ENCODE measurements at places on chromosomes 16 and 17.

GRCh38 chr16:30040221-30040620 lies 9.2 kb upstream of the TLCD3B start:
- DNase-seq, result no peak

DNA sequence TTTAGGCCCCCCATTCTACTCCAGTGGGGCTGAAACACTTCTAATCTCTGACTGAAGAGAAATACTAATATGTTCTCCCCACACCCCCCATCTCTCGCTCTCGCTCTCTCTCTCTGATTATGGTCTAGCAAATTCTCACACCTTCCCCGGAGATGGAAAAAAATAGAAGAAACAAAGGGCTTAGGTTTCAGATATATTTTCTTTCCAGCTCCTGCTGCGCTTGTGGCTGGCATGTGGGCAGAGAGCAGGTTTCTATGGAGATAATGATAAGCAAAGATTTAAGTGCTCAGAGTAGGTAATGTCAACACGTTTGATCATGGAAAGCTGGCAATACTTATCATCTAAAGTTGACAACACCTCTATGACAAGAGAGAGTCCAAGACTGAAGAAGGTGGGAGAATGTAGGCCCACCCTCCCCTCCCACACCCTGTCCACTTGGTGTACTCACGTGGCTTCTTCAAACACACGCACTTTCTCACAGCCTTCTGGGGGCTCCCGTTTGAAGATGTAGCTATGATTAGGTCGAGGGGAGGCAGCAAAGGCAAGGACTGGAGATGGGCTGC lies 8.0 kb upstream of the SLC35B1 start:
- no peak for DNase-seq

GRCh38 chr17:63601439-63602371 lies 1.0 kb downstream of the TACO1 start:
- DNase-seq, result no peak

DNA sequence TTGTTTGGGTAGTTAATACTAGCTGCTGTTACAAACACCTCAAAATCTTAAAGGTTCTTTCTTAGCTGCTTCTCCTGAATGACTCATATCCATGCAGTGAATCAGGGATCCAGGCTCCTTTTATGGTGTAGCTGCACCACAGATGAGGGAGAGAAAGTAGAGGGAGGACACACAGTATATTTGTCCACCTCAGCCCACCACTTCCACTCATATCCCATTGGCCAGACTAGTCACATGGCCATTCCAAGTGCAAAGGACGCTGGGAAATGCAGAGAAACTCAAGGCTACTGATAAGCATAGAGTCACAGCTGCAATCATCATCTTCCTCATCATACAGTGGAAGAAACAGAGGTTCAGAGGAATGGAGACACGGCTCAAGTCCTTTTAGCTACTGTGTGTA lies 63.8 kb downstream of the GSG1L start:
- no peak for DNase-seq

DNA sequence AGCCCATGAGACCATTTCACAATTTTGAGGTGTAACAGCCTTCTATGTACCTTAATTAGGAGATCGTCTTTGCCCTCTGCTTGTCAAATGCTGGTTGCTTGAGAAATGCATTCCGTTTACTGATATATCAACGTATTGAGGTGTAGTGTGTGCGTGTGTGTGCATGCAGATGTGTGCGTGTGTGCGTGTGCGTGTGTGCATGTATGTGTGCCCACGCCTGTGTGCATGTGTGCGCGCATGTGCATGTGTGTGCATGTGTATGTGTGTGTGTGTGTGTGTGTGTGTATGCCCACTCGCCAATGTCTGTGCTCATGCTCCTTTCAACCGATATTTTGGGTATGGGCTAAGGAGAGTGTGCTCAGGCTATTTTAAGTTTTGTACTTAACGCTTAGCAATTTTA lies 81.5 kb upstream of the ZFHX3 start:
- DNase-seq, result no peak

- DNase-seq, result no peak
Observed at GRCh38 chr17:39306509-39307212, 80.9 kb upstream of the STAC2 start.

- DNase-seq, result no peak
Observed at GRCh38 chr17:63665527-63666214, 34.3 kb downstream of the LIMD2 start.

DNA sequence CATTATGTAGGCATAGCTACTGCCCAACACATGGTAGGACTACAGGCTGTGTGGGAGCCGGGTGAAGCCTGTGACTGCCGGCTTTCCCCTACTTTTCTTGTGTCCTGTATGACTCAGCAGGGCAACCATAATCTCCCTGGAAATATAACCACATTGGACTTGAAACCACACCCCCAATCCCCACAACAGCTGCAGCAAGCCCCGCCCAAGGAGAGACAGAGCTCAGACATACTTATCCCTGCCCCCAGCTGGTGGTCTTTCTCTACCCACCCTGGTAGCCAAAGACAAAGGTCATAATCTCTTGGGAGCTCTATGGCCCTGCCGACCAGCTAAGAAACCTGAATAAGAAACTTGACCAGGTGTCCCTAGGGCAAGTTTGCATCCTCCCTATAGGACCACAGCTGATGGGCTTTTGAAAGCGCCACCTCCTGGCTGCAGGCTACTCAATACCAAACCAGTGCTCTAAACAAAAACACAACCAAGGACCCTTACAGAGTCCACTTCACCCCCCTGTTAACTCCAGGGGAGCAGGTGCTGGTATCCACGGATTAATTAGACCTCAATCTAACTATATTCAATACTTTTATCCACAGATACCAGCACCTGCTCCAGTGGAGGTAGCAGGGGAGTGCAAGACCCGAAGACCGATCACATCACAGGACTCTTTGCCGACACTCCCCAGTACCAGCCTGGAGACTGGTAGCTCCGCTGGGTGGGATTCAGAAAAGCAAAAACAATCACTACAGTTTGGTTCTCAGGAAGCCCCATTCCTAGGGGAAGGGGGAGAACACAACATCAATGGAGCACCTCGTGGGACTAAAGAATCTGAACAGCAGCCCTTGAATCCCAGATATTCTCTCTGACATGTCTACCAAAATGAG lies 91.2 kb downstream of the IRX5 start:
- DNase-seq, result peak; percentile 18

- DNase-seq, result no peak
Observed at GRCh38 chr17:44216173-44216572, 3.3 kb downstream of the UBTF start.

GRCh38 chr16:27245276-27246172 lies 23.0 kb downstream of the NSMCE1 start:
- DNase-seq, result peak; percentile 95

GRCh38 chr17:39951924-39952679 lies 10.7 kb upstream of the GSDMA start:
- DNase-seq, result no peak

GRCh38 chr17:42276359-42276608 lies at the start of gene STAT5B:
TSS of gene STAT5B (minus strand) at chr17:42276391. CDS start at chr17:42232127, 44,264 bp downstream.
- DNase-seq, result no peak

DNA sequence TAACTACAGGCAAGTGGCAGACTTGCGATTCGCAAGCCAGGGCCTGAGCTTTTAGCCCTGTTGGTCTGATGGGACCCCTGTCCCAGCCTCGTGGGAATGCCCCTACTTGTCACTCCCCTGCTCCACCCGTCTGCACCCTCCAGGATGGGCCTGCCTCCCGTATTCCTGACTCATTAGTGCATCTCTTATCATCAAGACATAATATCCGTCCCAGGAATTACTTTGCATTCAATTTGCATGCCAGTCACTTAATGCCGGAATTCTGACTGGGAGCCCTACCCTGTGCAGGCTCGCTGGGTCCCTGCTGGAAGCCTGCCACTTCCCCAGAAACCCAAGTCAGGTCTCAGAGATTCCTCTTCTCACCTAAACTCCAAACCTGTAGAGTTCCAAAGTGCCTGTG lies 3.3 kb downstream of the PRSS53 start:
- no peak for DNase-seq

DNA sequence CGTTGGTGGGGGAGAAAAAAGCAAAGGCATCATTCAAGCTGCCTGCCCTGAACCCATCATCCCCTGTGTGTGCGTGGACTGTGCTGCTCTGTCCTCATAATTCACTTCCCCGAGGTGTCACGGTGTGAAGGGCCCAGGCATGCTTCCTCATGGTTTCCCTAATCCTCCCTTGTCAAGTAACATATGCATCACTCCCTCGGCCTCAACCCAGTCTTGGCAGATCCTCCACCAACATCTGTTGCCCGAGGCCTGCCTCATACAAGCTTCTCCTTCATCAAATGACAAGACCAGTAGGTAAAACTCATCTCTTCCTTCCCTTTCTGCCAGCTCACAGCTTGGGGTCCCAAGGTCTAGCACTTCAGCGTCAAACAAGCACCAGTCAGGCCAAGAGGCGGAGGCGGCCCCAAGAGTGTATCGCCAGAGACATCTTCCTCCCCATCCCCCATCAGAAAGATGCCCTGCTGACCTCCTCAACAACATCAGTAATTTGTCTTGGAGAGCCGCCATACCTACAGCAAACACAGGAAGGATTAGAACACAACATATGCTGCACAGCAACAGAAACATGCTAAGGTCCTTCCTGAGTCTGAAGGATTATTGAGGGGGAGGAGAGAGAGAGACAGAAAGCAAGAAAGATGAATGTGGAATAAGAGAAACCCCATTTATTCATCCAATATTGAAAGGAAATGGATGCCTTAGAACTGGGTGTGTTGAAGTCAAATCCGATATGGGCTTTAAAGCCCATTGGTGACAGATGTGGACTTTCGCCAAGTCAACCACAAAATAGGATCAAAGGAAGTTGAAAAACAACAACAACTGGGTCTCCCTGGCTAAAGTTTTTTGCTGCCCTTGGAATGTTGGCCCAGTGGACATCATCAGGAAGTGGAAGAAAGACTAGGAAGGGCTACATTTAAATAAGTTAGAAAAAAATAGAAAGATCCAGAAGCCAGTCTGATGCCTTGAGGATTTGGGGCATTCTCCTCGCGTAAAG lies 38.4 kb downstream of the SOX9 start:
- no peak for DNase-seq

DNA sequence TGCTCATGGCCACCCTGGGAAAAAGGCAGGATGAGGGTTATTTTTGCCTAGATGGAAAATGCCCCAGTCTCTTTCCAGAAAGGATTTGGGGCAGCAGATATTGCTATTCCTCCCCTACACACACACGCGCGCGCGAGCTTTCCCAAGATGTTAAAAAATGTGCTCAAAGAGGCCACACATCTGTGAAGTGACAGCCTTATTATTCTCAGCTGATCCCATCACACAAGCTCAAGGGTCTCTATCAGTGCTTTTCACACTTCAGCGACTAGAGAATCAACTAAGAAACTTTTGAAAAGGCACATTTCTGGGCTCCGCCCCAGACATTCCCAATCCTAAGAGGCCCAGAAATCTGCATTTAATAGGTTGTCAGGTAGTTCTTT lies 5.7 kb upstream of the RAB5C start:
- DNase-seq, result no peak

DNA sequence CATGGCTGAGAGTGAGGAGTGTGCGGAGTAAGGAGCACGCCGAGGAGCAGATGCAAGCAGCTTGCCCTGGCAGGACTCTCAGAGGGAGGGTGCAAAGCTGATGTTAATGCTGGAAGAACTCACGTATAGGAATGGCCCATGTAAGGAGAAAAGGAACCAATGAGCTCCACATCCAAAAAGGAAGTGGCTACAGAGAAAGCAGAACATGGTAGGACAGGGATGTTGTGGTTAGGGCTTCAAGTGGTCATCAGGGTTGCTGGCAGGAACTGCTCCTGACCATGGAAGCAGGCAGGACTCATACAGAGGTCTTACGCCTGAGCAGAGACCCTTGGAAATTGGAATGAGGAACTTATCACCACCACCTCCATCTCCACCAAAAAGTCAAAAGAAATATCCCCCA lies 5.2 kb downstream of the MYO1D start:
- DNase-seq, result no peak

GRCh38 chr17:49434821-49435670 lies 20.4 kb upstream of the PHB1 start:
- DNase-seq, result no peak
